ENCODE measurements at places on chromosomes 7 and 10. TPM values are rescaled to one million over a fixed set of nuclear protein-coding genes. Genes with fewer than 3 reads are reported as not detected.

Gene BBIP1
- total RNA-seq = 22.5 TPM

Gene CALML3
- total RNA-seq = 4.7 TPM

Gene SFMBT2
- total RNA-seq = 1.4 TPM

Gene NXPH1
- not detected for total RNA-seq

Gene TES
- 130 TPM for total RNA-seq

Gene EBF3
- total RNA-seq = 0.04 TPM

Gene VIPR2
- not detected for total RNA-seq

Gene EMX2
- total RNA-seq = 1.5 TPM

Gene SORCS3
- not detected for total RNA-seq

Gene PIP
- not detected for total RNA-seq

Gene RBP3
- not detected for total RNA-seq

Gene TMEM236
- not detected for total RNA-seq

Gene SPACDR
- total RNA-seq = 0.28 TPM

Gene ITIH5
- total RNA-seq = not detected

Gene FGL2
- not detected for total RNA-seq

Gene LRRTM3
- not detected for total RNA-seq

Gene SBDS
- total RNA-seq = 89.1 TPM

Gene MMS19
- 107 TPM for total RNA-seq

Gene PHYHIPL
- total RNA-seq = not detected

Gene TMEM139
- total RNA-seq = 7.6 TPM

Gene ZNF488
- total RNA-seq = 1.6 TPM

Gene STEAP4
- total RNA-seq = 0.03 TPM

Gene C10orf67
- total RNA-seq = 0.11 TPM

Gene CNNM2
- total RNA-seq = 2.4 TPM

Gene ERLIN1
- total RNA-seq = 42.7 TPM

Gene GIMAP4
- not detected for total RNA-seq

Gene MTERF1
- total RNA-seq = 11.0 TPM
